A549 treated with Hydrocortisone at 1 μM for 4 hours (cell line): ENCODE measurements at places on chromosomes 4 and X. TPM values are rescaled to one million over a fixed set of nuclear protein-coding genes. Genes with fewer than 3 reads are reported as not detected.

DRD5 gene
- total RNA-seq: 0.03 TPM in 1 of 5 replicates, not detected in the others

MAML3 gene
- 11.6 to 16.7 TPM (median 13.6 TPM) in 5 replicates for total RNA-seq

DUSP21 gene
- total RNA-seq: not detected in 5 replicates

PITX2 gene
- total RNA-seq: 0.68 to 1.0 TPM (median 0.82 TPM) in 5 replicates

PLAC1 gene
- total RNA-seq: 0.59 to 1.00 TPM (median 0.70 TPM) in 5 replicates

ZNF157 gene
- 0.05 TPM in 1 of 5 replicates, not detected in the others for total RNA-seq

RAB40AL gene
- 0.15 to 0.23 TPM (median 0.22 TPM) in 4 of 5 replicates, not detected in the other for total RNA-seq

PPEF1 gene
- 0.89 to 1.7 TPM (median 1.1 TPM) in 5 replicates for total RNA-seq

ADH4 gene
- not detected in 5 replicates for total RNA-seq

CXCR3 gene
- total RNA-seq: 0.08 to 0.09 TPM (median 0.09 TPM) in 4 of 5 replicates, not detected in the other

FGFR3 gene
- 1.6 to 2.4 TPM (median 2.0 TPM) in 5 replicates for total RNA-seq

FGF2 gene
- total RNA-seq: 33.6 to 51.5 TPM (median 48.4 TPM) in 5 replicates

TKTL2 gene
- total RNA-seq: not detected in 5 replicates

MGARP gene
- 0.48 to 0.95 TPM (median 0.83 TPM) in 5 replicates for total RNA-seq

CYP4V2 gene
- 2.7 to 3.8 TPM (median 3.0 TPM) in 5 replicates for total RNA-seq

MAGEH1 gene
- total RNA-seq: 6.1 to 7.2 TPM (median 6.5 TPM) in 5 replicates

FAM9B gene
- total RNA-seq: 0.18 TPM in 1 of 5 replicates, not detected in the others

CNGA1 gene
- total RNA-seq: not detected in 5 replicates

MAPK10 gene
- 0.23 to 0.74 TPM (median 0.53 TPM) in 5 replicates for total RNA-seq

TREX2 gene
- 1.2 to 1.8 TPM (median 1.5 TPM) in 5 replicates for total RNA-seq

GABRE gene
- total RNA-seq: 16.1 to 20.9 TPM (median 17.7 TPM) in 5 replicates

LSM6 gene
- 30.4 to 43.7 TPM (median 33.5 TPM) in 5 replicates for total RNA-seq

SYNPO2 gene
- total RNA-seq: 0.68 to 1.1 TPM (median 1.0 TPM) in 5 replicates

PAGE2B gene
- total RNA-seq: not detected in 5 replicates

CLRN2 gene
- not detected in 5 replicates for total RNA-seq

ADGRA3 gene
- total RNA-seq: 14.0 to 21.2 TPM (median 18.1 TPM) in 5 replicates

ADH7 gene
- total RNA-seq: not detected in 5 replicates

TENM3 gene
- 0.92 to 1.6 TPM (median 1.5 TPM) in 5 replicates for total RNA-seq

ADAM29 gene
- not detected in 5 replicates for total RNA-seq

SLC38A5 gene
- total RNA-seq: 0.18 to 0.38 TPM (median 0.26 TPM) in 5 replicates

NXF2 gene
- total RNA-seq: not detected in 5 replicates

F11 gene
- not detected in 5 replicates for total RNA-seq

DUX4 gene
- total RNA-seq: not detected in 5 replicates

PCDH7 gene
- total RNA-seq: 0.07 to 0.31 TPM (median 0.08 TPM) in 5 replicates

ETDB gene
- total RNA-seq: not detected in 5 replicates

GLRA2 gene
- not detected in 5 replicates for total RNA-seq

VCX3A gene
- total RNA-seq: not detected in 5 replicates

SPATA4 gene
- total RNA-seq: 0.13 to 0.29 TPM (median 0.22 TPM) in 5 replicates

FRAS1 gene
- total RNA-seq: 2.0 to 3.3 TPM (median 2.6 TPM) in 5 replicates

GABRA4 gene
- total RNA-seq: not detected in 5 replicates

FANCB gene
- total RNA-seq: 2.0 to 4.4 TPM (median 2.8 TPM) in 5 replicates

RAI2 gene
- 0.13 to 0.33 TPM (median 0.22 TPM) in 5 replicates for total RNA-seq

SASH3 gene
- not detected in 5 replicates for total RNA-seq

CLIC2 gene
- 0.03 to 0.20 TPM (median 0.18 TPM) in 5 replicates for total RNA-seq

CENPVL1 gene
- total RNA-seq: not detected in 5 replicates

DTHD1 gene
- not detected in 5 replicates for total RNA-seq

NSUN7 gene
- total RNA-seq: 0.31 to 0.43 TPM (median 0.32 TPM) in 5 replicates

TASL gene
- not detected in 5 replicates for total RNA-seq

GRIA3 gene
- not detected in 5 replicates for total RNA-seq

RHOXF1 gene
- not detected in 5 replicates for total RNA-seq

TLR8 gene
- total RNA-seq: not detected in 5 replicates

GPR50 gene
- total RNA-seq: 0.13 to 0.32 TPM (median 0.24 TPM) in 5 replicates

CXorf38 gene
- total RNA-seq: 8.0 to 12.5 TPM (median 11.4 TPM) in 5 replicates

CFAP47 gene
- 0.02 TPM in 1 of 5 replicates, not detected in the others for total RNA-seq

WNK3 gene
- 0.01 to 0.08 TPM (median 0.05 TPM) in 5 replicates for total RNA-seq
